GDM1 (cell line): ENCODE measurements at places on chromosomes 7 and 10.

DNA sequence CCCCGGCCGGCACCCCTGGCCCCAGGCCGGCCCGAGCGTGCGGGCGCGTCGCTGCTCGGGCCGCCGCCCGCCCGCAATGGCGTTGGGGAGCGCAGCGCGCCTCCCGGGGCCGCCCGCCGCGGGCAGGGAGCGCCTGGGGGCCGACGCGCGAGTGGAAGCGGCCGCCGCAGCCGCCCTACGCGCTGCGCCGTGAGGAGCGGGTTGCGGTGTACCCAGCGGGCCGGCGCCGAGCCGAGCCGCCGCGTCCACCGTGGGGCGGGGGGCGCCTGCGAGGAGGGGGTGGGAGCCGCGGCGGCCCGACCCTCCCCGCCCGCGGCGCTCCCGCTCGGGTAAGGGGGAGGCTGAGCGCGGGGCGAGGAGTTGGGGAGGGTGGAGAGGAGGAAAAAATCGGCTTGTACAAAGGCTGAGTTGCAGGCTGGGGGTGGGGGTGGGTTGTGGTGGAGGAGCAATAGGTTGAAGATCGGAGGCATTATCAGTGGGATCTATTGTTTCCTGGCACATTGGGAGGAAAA, 473 bp downstream of the PPP1R9A start:
- DNase-seq = no peak

- DNase-seq = peak; percentile 72
Observed at GRCh38 chr10:91409069-91409868, 875 bp upstream of the HECTD2 start.

- no peak for DNase-seq
Observed at GRCh38 chr7:158016180-158017097, 571.2 kb downstream of the PTPRN2 start.

DNA sequence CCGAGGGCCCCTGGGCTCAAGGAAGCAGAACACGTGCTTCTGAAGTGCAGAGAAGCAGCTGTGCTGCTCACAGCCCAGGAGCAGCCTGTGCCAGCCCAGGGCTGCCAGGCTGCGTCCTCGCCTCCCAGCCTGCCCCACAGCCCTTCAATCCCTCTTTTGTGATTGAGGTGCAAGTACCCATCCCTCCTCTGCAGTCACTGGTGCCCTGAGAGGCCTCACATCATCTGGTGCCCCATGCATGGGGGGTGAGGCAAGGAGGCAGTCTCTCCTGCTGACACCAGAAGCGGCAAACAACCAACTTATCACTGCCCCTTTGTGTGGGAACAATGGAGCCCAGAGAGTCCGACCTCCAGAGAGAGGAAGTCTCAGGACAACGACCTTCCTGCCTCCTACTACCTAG, 49.8 kb upstream of the FGFR2 start:
- DNase-seq = no peak

DNA sequence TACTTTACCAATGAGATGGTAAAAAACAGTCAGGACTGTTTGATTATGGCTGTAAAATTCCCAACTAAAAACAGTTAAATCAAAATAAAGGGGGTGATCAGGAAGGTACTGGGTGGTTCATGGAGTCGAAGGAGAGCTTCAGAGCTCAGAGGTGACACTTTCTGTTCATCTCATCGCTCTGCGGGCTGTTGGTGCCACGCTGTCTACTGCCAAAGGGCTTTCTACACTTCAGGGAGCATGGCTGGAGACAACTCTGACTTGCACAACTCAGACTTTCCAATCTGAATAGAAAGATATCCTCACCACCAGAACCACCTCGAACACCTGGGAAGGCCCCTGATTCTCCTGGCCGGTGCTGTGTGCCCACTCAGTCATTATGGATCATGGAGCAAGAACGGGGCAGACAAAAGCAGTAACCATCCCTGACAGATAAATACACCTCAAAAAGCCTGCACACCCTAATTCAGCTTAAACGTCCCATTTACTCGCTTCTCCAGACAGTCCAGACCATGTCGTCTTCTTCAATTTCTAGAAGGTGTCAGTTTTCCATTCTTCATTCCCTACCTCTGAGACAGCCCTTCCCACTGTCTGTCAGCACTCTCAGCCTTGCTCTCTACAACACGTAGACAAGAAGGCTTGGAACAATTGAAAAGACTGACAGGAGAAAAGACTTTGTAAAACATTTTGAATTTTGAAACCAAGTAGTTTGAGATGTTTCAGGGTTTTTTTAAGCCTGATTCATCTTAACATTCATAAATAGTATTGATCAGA, 348.7 kb upstream of the NFE2L3 start:
- DNase-seq = no peak

- DNase-seq = no peak
Observed at GRCh38 chr7:121669144-121669543, 203.8 kb upstream of the PTPRZ1 start.

DNA sequence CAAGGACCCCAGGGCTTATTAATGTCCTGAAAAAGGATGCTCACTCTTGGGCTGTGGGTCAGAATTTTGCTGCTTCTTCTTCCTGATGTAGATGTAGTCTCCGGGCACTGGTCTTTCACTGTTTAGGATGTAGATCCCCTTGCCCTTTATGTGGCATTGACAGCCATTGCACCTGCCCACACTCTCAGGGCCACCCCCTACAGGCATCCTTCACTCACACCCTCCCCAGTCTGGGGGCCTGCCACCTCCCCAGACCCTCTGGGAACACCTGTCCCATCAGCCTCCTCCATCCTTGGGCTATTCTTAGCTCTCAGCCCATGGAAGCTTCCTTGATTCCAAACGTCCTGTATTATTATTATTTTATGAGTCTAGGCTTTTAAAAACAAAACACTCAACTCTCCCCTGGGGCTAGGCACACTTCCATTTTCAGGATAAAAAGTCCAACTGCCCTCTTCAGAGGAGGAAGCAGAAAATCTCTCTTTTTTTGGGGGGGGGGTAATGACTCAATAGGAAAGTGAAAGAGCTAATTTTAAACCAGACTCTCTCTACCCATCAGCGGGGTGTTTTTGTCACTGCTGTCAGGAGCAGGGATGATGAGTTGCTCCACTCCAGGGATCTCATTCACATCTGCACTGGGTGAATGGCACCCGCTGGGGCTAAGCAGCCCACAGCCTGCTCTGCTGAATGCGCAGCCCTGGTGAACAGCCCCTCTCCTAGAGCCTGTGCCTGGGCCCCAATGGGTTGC, 11.5 kb upstream of the KLRG2 start:
- no peak for DNase-seq

GRCh38 chr10:6409971-6410643, 170.0 kb downstream of the PRKCQ start:
- DNase-seq = no peak

DNA sequence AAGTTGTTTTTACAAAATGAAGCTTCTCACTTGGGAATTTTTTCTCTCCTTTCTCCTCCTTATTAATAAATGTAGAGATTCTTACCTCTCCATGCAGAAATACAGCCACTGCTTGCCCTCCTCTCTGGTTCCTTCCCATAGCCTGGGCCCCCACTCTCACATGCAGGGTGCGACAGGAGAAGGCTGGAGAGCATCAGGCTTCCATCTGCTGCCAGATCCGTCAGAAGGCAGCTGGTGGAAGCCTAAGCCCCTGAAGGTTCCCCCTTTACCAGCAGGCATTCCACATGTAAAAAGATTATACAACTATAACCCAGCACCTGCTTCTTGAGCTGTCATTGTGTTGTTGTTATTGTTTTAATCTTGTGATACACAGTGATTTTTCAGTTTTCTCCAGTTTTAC, 314.2 kb downstream of the LHFPL3 start:
- DNase-seq = no peak

GRCh38 chr7:131747658-131748232, 191.3 kb upstream of the PODXL start:
- DNase-seq = no peak

- peak; percentile 4 for DNase-seq
Observed at GRCh38 chr7:33185786-33186185, 56.4 kb downstream of the BBS9 start.

DNA sequence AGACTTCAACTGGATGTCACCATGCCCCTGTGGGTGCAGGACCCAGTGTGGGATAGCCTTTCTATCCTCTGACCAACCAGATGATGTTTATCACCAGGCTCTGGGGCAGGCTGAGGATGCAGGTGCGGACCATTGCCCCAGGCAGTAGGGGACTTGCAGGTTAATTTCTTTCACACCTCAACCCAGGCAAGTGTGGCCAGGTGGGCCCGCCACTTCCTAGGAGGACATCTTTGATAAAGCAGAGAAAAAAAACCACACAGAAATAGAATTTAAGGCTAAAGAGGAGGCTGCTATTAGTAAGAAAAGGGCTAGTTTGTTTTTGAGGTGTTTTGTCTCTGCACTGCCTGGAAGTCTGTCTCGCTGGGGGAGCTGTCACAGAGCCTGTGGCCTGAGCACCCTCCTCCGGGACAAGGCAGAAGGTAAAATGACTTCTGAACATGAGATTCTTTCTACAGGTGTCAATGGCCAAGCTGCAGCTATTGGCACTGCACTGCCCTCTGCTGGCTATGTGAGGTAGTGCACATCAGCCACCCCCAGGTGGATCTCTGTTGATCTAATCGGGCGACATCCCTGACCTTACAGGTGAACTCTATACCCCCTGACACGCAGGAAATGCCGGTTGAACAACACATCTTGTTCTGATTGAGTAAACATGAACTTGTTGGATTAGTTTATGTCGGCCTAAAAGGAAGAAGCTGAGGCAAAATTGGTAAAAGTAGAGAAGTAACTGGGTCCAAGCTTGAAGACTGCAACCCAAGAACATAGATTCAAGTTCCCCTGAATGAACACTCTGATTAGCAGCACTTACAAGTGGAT, 21.0 kb downstream of the UPP1 start:
- DNase-seq = peak; percentile 36

DNA sequence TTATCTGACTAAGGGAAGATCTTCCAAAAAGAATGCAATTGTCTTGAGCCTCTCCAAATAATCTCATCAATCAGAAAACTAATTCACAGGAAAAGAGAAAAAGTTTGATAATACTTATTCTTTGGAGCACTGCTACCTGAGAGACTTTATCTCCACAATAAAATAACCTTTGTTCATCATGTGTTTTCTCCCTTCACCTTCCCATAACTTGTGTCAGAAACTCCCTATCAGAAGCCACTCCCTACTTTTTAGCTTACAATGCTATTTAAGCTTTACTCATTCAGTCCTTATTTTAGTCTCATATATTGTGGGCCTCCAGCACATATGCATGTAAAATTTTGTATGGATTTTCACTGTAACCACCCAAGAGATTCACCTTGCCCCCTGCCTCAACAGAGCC, 998 bp downstream of the CYP3A43 start:
- no peak for DNase-seq

DNA sequence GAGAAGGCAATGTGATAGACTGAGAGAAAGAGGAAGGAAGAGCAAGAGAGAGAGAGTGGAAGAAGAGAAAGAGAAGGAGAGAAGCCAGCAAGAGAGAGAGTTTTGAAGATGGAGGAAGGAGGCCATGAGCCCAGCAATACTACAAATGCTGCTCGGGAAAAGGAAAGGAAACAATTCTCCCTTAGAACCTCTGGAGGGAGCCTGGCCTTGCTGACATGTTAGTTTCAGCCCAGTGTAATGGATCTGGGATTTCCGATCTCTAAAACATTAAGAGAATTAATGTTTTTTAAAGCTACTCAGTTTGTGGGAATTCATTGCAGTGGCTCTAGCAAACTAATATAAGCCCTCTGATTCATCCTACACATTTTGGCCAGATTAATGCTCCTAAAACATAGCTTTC, 206.8 kb upstream of the MTPN start:
- no peak for DNase-seq

DNA sequence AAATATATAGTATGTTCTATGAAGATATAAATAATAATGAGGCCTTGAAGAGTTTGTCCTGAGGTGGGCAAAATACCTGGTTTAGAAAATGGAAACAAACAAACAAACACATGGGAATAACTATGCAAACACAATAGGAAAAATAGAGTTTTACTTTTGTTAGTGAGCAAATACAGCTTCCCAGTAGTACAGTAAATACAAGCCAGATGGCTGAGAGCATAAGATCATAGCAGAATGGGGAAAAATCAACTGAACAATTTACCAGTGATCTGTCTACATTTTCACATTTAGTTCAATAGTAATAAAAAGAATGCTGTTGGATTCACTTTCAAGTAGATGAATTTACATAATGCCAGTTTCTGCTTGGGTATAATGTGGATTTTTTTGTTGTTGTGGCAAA, 45.1 kb downstream of the ADD3 start:
- DNase-seq = no peak

DNA sequence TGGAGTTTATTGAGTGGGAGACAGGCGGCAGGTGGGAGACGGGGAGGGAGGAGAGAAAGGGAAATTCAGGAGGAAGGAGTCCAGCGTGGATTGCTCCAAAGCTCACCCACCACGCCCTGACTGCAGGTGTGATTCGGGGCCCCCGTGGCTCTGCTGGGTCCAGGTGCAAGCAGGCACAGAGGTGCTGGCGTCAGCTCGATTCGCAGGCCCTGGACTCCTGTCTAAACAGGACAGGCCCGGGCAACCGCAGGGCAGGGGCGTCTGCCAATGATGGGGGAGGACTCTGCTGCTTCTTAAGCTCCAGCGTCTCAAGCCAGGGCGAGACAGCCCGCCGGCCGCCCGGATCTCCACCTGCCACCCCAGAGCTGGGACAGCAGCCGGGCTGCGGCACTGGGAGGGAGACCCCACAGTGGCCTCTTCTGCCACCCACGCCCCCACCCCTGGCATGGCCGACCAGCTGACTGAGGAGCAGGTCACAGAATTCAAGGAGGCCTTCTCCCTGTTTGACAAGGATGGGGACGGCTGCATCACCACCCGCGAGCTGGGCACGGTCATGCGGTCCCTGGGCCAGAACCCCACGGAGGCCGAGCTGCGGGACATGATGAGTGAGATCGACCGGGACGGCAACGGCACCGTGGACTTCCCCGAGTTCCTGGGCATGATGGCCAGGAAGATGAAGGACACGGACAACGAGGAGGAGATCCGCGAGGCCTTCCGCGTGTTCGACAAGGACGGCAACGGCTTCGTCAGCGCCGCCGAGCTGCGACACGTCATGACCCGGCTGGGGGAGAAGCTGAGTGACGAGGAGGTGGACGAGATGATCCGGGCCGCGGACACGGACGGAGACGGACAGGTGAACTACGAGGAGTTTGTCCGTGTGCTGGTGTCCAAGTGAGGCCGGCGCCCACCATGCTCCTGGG, at the start of gene CALML3:
Gene CALML3 (plus strand): TSS at position 321 of the 920 bp plus-strand sequence. CDS start 125 bp downstream, at position 446.
- no peak for DNase-seq

DNA sequence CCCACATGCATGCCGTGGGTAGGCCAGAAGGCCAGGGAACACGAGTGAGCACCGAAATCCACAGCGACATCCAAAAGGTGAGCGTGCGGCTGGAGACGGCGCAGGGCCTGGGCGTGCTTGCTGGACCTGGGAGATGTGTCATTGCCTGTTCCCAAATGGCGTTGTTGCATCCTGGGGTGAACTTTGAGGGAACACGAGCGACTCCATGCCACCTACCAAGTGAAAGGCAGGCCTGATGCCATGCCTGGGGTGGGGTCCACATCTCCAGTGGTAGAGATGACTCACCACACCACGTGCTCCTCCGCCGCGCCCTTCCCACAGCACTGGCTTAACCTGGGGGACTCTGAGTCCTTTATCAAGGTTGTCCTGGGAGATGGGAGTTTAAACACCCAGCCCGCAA, 24.7 kb upstream of the VIPR2 start:
- no peak for DNase-seq
